ENCODE measurements at places on chromosomes 6 and 20.
A peak's percentile ranks its signal among the peaks of the same experiment; 100 is the strongest.

GRCh38 chr6:158040051-158040803 lies 58.6 kb downstream of the SYNJ2 start:
- DNase-seq = peak; percentile 100

DNA sequence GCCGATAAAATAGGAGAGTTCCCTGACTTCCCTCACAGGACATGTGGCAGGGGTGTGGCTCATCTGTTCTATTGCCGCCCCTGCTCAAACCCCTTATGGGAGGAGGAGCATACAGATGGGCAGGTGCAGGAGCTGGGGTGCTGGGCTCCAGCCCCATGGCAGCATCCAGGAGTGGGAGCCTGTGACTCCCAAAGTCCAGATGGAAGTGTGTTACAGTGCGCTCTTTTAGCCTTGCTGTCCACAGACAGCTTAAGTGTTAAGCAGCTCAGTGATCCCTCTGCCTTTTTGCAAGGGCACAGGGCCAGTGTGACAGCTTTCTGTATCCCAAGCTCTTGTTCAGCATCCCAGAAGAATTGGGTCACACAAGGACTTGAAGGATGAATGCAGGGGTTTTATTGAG lies 212.3 kb upstream of the MYLIP start:
- no peak for DNase-seq

- DNase-seq = no peak
Observed at GRCh38 chr20:36796117-36796516, 22.6 kb upstream of the DSN1 start.

DNA sequence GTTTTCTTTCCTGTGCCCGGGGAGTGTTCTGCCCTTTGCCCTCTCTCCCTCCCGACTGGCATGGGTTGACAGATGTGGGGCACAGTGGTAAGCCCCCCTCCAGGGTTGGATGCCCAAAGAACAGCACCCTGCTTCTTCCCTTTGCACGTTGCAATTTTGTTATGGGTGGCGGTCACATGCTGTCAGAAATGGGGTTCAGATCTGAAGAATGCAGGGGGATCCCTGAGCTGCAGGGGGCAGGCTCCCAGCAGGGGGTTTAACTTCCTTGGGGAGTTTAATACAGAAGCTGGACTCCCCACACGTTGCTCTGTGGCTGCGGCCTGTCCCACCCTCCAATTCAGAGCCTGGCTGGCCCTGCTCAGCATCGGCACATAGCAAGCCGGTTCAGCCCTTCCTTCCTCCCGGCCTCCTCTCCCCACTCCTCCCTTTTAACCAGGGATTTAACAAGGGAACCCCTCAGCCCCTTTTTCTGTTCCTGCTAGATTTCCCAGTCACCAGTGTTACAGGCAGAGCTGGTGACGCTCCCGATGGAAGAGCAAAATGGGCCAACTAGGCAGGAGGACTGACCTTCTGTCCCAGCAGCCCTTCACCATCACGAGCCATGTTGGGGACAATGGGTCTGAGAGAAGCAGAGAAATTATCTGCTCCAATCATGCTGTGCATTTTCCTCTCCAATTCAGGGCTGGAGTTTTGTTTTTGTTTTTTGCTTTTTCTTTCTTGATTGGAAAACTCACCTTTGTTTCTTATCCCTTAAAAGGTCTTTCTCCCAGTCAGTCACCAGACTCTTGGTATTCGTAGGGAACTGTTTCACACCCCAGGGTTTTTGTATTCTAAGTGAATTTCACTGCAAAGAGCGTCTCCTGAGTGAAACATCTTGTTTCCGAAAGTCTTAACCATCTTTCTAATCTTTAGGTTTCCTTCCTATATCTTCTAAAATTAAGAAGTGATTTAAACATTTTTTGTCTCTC lies 6.8 kb downstream of the FOXF2 start:
- no peak for DNase-seq

Data from M059J (cell line).